NCI-H226 (cell line): ENCODE measurements at places on chromosomes 3 and 15.

- DNase-seq, result no peak
Measured at GRCh38 chr3:71586810-71587242, 3.3 kb upstream of the FOXP1 start.

DNA sequence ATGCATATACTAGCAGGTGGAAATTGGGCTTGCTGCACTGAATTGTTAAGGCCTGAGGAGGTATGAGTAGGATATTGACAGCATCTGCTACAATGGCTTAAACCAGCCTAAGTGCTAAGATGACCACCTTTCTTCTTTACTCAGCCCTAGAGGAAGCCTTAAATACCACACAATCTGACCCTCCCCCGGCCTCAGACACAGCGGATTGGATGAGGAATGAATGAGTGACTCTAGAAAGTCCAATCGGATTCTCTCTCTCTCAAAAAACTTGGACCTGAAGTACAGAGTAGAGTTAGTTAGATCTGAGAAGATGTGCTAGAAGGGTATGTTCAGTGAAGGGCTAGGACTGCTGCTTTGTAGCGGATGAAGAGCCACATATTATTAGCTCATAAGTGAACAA is 39.9 kb upstream of the C3orf49 start:
- no peak for DNase-seq

DNA sequence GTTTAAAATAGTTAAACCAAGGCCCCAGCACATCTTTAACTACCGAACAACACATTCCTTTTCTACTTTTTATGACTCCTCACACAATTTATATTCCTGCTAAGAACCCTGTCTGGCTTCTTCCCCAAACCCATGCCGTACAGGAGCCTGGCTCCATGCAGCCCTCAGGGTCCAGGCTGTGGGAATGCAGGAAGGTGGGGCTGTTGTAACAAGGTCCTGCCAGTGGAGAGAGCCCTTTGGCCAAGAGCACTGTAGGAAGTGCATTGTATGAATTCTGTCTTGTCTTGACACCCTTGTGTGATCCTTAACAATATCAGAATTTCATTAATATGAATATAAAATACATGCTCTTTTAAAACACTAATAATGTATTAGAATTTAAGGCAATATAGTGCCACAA is 563.8 kb downstream of the TBL1XR1 start:
- DNase-seq, result no peak

DNA sequence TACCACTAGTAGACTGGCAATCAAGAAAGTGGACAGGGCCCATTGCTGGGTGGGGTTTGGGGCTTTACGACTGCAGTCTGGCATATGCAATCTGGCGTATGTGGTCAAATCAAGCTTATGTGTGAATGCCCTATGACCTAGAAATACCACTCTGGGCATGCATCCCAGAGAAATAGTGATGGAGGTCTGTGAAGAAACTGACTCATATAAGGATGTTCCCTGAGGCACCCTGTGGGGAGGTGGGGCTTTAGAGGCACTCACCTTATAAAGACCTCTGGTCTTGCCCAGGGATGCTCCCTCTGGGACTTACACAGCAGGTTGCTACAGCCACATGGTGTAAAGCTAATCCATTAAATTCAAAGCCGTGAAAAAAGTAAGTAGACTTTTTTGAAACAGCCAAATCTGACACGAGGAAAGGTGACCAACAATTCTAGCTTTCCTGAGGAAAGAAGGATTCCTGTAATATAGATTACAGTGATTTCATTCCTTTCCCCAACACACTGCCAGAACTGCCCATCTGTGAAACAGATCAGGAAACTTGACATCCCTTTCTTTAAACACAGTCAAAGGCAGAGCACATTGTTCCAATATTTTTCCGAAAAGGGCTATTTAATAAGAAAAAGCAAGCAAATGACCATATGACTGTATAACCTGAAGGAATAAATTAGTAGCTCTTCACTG is 13.6 kb downstream of the RARRES1 start:
- peak; percentile 98 for DNase-seq

DNA sequence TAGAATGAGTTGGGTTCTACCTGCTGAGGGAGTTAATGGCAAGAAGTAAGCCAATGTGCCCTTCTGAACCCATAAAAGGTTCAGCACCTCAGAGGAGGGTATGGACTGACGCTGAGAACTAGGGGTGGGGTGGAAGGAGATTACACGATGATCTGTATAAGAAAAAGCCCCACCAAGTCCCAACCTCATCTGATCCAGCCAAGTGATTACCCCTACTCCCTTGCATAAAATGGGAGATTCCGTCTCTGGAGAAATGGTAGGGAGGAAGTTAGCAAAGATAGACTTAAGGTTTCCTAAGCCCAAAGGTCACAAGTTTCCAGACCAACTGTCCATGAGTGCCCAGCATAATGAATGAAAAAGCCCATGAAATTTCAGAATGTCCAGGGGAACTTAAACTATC is 7.1 kb upstream of the DVL3 start:
- DNase-seq, result no peak

GRCh38 chr3:149120051-149120972 is 9.1 kb upstream of the HPS3 start:
- DNase-seq, result peak; percentile 29
